Activated T-helper 1 cell treated with Interleukin-2 at 50 U/mL for 16 hours (primary cell): ENCODE measurements at places on chromosomes 2 and 18.

- DNase-seq, result no peak
These were observed 46.3 kb downstream of the PPP1R1C start for GRCh38 chr2:182031956-182032355.

GRCh38 chr18:48955830-48956261 lies 5.1 kb upstream of the SMAD7 start:
- no peak for DNase-seq

- DNase-seq, result no peak
These were observed 1967.5 kb downstream of the SUCLG1 start for GRCh38 chr2:82491591-82491990.

GRCh38 chr2:24228470-24228869 lies 53.6 kb downstream of the FAM228A start:
- no peak for DNase-seq

GRCh38 chr2:71950256-71951082 lies 197.2 kb downstream of the CYP26B1 start:
- no peak for DNase-seq

DNA sequence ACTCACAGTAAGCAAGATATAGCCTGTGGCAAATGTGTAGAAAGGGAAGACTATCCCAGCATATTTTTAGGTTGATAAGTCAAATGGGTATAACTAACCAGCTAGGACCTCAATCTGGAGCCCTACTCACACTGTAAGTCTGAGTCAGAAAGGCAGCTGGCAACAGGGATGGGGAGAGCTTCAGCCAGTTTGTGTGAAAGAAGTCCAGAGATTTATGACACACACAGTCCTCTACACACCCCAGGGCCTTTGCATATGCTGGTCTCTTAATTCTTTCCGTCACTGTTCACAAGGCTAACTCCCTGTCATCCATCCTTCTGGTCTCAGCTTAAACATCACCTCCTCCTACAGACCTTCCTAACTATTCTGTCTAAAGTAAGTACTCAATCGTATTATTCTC lies 5.9 kb upstream of the TCF4 start:
- no peak for DNase-seq

DNA sequence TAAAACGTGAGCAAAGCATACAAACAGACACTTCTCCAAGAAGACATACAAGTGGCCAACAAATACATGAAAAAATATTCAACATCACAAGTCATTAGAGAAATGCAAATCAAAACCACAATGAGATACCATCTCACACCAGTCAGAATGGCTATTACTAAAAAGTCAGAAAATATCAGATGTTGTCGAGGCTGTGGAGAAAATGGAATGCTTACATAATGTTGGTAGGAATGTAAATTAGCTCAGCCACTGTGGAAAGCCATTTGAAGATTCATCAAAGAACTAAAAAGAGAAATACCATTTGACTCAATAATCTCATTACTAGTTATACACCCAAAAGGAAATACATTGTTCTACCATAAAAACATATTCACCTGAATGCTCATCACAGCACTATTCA lies 825.7 kb downstream of the SUCLG1 start:
- DNase-seq, result no peak

DNA sequence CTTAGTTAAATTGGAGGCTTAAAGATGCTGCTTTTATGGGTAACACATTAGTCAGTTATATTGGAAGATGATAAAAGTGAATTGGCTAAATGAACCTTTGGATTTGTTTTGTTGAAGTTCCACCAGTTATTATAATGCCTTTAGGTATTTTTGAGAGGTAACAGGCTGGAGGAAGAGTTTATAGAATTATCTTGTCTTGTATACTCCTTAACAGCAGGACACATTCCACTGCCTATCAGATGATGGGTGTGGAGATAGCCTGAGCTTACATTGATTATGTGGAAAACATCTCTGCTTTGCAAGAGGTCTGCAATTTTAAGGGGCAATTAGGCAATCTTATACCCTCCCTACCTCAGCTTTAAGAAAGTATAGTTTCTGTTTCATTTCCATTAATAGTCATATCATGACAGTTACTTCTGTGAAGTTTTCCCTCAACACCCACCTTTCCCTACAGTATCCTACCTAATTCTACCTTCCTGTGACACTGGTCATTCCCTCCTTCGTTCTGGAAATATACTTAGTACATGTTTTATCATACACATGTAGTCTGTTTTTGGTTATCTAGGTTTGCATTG lies 403.7 kb upstream of the SPRED2 start:
- DNase-seq, result no peak

GRCh38 chr2:26685989-26686839 lies 6.3 kb upstream of the KCNK3 start:
- no peak for DNase-seq

- no peak for DNase-seq
These were observed 242.0 kb downstream of the CMPK2 start for GRCh38 chr2:6623746-6624145.

- DNase-seq, result no peak
These were observed 300.8 kb downstream of the NDUFA10 start for GRCh38 chr2:239724194-239724849.

DNA sequence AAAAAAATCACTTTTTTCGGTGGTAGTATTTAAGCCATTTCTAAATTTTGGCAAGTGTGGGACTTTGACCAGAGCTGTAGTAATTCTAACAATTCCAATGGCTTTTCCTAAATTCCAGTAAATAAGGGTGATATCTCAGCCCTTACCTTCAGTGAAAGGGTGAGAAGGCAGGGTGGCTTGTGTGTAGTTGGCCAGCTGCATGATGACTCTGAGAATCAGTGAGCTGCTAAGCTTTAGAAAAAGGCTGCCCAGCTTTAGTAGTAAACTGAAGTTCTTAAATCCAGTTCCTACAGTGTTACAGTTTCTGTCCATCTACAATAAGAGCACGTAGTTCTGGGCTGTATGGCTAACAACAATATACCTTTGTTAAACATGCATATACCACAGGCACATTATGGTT lies 42.0 kb downstream of the OXER1 start:
- no peak for DNase-seq

DNA sequence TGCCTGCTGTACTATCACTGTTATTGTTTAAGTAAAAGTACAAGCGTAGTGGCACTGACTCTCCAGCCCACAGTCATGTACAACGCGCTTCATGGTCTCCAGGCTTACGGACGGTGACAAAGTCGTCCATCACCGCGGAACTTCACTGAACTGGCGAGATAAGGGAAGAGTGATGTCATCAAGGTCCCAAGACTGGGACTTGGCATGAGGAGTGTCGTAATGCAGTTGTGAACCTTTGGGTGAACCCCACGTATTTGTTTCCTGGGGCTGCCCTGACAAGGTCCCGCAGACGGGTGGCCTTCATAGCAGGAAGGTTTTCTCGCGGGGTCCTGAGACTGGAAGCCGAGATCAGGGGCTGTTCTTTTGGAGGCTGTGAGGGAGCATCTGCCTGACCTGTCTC lies 17.3 kb downstream of the NFATC1 start:
- no peak for DNase-seq

DNA sequence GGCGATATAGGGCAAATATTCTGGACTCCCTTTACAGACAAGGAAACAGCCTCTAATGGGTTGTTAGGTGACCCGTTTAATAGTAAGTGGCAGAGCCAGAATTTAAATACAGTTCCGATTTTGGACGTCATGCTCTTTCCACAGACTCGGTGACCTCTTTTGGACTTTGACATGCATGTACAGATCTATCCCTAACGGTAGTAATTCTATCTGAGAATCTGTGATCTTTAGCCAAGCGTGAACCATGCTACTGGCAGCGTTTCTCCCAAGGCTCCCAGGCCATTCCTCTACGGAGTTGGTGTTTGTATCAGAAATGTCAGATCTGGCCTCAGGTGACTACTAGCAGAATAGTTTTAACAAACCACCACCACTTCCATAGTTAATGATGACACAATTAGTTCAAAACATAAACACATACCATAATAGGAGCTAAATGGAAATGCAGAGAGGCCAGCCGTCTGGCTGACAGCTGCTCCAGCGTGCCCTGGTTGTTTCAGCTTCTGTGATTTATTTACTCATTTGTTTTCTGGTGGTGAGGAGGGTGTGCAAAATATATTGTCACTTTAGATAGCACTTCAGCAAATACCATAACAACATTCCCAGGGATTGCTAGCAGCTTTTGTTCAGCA lies 304.6 kb upstream of the LYPD1 start:
- no peak for DNase-seq

GRCh38 chr2:47888581-47889280 lies 17.6 kb downstream of the FBXO11 start:
- DNase-seq, result no peak

GRCh38 chr18:21393986-21394385 lies 152.0 kb downstream of the GREB1L start:
- DNase-seq, result no peak

GRCh38 chr2:221589696-221590095 lies 17.6 kb upstream of the EPHA4 start:
- DNase-seq, result no peak

DNA sequence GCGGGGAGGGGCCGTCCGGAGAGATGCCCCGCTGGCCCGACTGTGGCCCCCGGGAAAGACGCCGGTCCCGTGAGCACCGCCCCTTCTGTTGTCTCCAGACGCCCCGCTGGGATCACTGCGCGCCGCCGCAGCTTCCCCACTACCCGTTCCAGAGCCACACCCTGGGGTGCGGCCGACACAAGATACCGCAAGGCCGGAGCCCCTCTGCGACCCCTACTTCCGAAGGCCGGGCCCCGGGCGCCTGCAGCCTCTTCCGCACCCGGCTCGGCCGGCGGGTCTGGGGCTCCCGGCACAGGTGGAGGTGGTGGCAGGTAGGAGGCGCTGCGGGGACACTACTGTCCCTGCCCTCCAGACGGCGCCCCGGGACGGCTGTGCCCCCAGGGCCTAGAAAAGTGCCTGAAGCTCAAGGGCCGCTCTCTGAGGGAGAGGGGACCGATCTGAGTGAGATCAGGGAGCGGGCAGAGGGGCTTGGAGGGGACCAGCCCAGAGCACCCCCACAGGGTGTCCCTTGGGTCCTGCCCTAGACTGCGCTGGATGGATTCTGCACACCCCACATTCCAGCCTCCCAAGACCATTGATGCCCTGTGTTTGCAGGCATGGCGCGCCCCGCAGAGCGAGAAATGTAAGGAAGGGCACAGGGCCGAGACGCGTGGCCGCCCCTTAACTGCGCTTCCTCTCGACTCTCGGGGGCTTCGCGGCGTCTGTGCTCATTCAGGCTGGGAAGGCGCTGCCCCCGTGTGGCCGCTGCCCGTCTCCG lies 80.0 kb downstream of the GFPT1 start:
- peak; percentile 23 for DNase-seq

DNA sequence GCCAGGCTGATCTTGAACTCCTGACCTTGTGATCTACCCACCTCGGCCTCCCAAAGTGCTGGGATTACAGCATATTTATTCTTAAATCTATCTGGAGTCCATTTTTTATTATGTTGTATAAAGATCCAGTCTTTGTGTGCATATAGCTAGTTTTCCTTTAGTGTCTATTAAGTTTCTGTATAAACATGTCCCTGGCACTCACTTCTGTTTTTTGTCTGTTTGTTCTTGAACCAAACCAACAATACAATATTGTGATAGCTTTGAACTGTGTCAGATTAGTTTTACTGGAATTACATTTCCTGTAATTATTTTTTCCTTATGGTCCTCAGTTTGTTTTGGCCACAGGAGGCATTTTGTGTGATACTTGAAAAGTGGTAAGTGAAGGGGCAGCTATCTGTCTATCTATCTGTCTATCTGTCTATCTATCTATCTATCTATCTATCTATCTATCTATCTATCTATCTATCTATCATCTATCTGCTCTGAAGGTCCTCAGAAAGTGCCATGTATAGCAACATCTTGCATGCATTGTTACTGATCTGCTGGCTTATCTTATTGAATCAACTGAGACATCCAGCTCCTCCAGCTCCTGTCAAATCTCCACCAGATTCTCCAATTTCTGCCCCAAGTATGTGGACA lies 70.9 kb upstream of the ACVR1 start:
- no peak for DNase-seq

GRCh38 chr18:6778459-6779247 lies 49.1 kb downstream of the ARHGAP28 start:
- DNase-seq, result no peak

- DNase-seq, result no peak
These were observed 44.5 kb downstream of the THNSL2 start for GRCh38 chr2:88214631-88215030.

DNA sequence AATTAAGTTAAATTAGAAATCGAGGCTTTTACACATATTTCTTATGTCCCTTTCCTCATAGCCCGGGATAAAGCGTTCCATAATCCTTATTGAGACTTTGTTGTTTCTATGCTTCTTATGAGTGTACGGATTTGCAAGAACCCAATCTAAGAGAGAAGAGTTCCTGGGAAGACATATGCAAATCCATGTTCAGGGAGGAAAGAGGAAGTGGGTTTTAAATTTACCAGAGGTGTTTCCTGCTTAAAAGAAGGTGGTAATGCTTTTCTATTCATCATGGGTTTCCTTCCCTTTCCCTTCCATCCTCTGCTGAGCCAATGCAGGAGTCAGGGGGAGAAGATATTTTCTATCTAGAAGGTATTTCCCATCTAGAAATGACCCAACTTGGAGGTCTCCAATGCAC lies 345.8 kb downstream of the ZNF516 start:
- DNase-seq, result no peak

DNA sequence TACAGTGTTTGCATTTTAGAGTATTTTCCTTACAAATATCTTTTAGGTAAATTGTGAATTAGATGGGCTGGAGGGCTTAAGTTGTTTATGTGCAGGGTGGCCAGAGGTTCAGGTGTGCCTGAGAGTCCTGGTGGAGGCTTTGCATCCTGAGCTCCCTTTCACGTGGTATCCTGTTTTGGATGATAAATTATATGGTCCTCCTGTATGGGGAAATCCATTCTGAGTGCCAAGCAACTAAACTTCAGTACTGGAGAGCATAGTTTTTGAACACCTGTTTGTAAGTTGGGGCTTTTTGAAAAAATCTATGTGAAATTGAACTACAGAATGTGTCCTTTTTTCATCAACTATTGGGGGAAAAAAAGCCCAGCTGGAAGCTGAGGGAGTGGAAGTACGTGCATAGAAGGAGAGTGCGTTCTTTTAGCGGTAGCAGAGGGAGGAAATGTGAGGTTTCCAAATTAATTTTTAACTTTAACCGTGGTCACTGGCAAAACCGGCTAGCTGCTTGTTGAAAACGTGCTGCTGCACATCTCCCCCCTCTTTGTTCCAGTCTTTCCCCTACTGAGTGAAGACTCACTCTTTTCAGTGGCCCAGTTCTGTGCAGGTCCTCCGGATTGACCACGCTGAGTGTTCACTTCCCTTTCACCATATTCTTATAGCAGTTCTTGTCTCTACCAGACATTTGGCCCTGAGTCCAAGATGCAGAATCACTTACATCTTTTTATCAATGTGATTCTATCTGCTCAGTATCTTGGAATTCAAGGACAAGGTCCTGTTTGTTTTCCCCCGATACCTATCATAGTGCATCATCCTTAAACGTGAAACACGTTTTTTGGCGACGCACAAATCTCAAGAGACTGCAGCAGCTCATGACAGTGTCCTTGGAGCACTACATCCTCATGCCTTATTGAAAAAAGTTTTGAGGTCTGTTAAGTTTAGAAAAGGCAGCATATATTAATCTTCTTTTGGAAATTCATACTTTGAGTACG lies 15.3 kb downstream of the CNOT11 start:
- no peak for DNase-seq

- DNase-seq, result no peak
These were observed 45.7 kb downstream of the STAT4 start for GRCh38 chr2:191105082-191105481.

GRCh38 chr2:170715062-170715931 lies at the start of gene SP5:
TSS of gene SP5 (plus strand) at chr2:170715337. CDS start at chr2:170715513, 176 bp downstream.
- no peak for DNase-seq
